ENCODE measurements at places on chromosomes 2 and 18.

DNA sequence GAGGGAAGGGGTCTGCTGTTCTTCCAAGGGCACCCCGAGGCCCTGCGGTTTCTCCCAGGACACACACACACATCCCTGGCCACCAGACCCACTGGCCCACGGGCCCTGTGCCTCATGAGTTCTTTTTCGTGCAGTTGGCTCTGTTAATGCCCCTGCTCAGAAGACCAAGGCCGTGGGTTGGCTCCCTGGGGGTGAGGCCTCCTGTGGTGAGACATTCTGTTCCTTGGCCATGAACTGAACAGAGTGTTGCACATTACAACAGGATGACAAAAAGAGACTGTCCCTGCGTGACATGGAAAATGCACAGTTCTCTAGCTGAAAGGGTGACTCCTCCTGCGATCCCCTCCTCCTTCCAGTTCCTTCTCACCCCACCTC is 30.7 kb downstream of the SH2D6 start:
- no peak for DNase-seq

DNA sequence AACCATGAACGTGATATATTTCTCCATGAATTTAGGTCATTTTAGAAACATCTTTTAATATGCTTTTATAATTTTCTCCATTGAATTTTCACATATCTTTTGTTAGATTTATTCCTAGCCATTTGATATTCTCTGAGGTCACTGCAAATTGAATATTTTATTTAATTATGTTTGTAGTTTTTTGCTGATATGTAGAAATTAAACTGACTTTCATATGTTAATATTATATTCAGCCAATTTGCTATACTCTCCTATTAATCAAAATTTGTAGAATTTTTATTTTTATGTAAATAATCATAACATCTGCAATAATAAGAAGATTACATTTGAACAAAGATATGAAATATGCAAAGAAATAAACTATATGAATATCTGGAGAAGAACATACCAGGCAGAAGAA is 46.9 kb downstream of the RMDN2 start:
- no peak for DNase-seq

DNA sequence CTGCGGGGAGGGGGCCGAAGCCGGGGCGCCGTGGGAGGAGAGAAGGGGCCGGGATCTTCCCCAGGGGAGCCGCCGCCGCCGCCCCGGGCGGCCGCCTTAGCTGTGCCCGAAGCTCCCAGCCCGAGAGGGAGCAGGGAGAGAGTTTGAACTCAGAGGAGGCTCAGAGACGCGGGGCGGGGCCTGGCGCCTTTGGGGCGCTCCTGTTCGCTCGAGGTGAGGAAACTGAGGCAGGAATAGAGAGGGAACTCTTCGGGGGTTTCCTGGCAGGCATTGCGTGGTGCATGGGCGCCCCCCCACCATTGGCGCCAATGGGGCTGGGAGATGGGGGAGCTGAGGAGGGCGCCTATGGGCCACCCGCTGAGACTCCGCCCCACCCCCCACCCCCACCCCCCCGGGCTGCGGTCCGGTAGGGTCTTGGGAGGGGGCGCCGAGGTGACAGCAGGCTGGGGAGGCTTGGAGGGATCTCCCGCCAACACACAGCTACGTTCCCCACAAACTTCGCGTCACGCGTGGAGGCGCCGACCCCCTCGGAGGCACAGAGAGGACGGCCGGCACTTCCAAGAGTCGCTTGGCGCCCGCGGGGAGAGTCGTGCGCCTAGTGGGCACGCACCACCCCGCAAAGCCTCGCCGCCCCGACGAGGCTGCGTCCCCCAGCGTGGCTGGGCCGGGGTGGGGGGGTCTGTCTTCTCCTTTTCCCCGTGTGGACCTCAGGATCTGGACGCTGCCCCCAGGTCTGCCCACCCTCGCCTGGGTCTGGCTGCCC is 680 bp downstream of the CTDSP1 start:
- DNase-seq, result no peak

GRCh38 chr2:132419235-132419634 is 2.6 kb downstream of the GPR39 start:
- DNase-seq, result no peak

All from activated naive CD4-positive, alpha-beta T cell (primary cell).